ENCODE measurements at places on chromosomes 7 and 10. TPM values are rescaled to one million over a fixed set of nuclear protein-coding genes. Genes with fewer than 3 reads are reported as not detected.

- no peak for DNase-seq
Observed at GRCh38 chr7:151081170-151082101, 827 bp upstream of the FASTK start.

DNA sequence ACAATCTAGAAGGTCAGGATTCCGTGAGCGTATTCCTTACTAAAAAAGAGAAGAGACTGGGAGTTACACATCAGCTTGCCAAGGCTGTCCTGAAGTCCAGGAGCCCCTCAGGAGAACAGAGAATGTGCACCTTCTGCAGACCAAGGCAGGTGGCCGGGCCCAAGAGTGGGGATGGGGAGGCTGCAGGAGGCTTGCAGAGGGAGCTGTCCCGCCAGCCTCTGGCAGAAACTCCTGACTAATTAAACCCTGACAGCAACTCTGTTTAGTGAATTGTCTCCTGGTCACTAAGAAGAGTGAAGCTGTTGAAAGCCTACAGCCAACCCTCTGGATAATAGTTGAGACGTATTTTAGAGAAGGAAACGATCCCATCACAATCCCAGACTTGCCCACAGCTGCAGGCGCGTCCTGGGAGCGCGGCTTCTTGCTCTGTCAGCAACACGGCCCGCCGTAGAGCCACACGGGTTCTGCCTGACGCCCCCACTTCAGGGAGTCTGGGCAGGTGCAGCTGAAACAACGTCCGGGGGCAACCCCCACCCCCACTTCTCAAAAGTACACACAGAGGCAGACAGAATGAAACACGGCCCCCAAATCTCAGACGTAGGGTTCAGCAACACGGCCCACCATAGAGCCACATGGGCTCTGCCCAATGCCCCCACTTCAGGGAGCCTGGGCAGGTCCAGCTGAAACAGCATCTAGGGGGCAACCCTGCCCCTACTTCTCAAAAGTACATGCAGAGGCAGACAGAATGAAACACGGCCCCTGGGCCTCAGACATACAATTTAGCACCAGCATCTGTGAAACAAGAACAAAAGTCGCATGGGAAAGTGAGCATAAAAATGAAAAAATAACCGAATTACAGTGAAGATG is 45.2 kb downstream of the DIP2C start:
- no peak for DNase-seq

GRCh38 chr7:98984126-98984525 is 105.8 kb downstream of the TRRAP start:
- DNase-seq: no peak

DNA sequence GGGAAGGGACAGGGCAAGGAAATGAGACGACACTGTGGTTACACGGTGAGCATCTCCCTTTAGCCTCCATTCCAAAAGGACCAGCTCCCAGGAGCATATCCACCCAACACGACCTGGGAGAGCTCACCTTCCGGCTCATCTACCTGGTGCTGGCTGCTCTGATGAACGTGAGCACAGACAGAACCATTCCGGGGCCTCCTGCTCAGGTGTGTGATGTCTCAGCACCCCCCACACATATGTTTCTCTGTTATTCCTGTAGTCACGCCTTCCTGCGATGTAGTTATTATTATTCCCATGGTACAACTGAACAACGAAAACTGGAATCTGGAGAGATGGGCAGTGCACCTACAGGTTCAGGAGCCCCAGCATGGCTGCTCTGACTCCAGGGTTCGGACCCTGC is 20.5 kb upstream of the GPR26 start:
- no peak for DNase-seq

GRCh38 chr10:131127610-131128009 is 183.9 kb downstream of the TCERG1L start:
- no peak for DNase-seq

DNA sequence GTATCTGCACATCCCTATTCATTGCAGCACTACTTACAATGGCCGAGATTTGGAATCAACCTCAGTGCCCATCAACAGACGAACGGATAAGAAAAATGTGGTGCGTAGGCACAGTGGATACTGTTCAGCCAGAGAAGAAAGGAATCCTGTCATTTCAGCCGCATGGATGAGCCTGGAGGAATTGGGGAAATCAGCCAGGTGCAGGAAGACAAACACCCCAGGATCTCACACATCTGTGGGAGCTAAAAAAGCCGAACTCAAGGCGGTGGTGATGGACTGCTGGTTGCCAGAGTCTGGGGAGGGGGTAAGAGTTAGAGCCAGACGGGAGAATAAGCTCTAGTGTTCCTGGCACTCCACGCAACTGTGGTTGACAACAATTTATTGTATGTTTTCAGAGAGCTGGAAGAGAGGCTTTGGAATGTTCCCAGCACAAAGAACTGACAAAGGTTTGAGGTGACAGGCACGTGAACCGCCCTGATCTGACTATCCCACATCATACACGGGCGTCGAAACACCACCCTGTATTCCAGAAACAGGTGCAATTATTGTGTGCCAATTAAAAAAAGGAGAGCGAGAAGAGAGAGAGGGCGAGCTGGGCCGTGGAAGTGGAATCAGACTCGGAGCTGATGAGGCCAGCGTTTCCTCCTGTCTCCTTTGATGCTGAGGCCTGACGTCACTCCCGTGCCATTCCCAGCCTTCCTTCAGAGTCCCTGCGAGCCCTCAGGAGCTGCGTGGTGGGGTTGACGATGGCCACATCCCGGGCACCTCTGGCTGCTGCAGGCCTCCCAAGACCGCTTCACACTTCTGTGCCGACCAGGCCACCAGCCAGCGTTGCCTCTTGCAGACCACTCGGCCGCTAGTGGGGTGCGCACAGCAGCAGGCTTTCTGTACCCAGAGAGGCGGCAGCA is 189.5 kb downstream of the DNAJB6 start:
- no peak for DNase-seq

- DNase-seq: no peak
Observed at GRCh38 chr7:142796501-142797390, 26.0 kb downstream of the PRSS2 start.

GRCh38 chr10:1117651-1118050 is 61.5 kb downstream of the WDR37 start:
- no peak for DNase-seq

The CPN1 gene
- total RNA-seq: not detected

The LRIT1 gene
- not detected for total RNA-seq

The ACBD7 gene
- total RNA-seq: 0.20 TPM

The CALCR gene
- total RNA-seq: not detected

The ZNF107 gene
- 4.5 TPM for total RNA-seq

The TMEM72 gene
- total RNA-seq: not detected

The EBF3 gene
- 0.04 TPM for total RNA-seq
